ENCODE measurements at places on chromosomes 2 and 18.
A peak's percentile ranks its signal among the peaks of the same experiment; 100 is the strongest.

DNA sequence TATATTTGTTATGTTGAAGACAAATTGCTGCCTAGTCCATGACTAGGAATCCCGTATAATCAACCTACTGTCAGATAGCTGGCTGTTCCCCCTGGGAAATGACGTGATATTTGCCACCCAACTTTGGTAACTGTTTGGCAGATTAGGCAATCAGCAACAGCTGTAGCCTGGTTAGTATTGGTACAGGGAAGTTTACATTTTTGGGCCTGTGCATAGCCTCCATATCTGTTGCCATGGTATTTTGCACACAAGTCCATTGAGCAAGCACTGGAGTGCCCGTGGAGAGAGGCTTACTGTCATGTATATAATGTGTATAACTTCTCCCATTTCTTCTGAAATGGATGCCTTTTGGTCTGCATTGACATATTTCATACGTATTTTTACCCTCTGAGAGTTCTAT is 27.7 kb downstream of the BIRC6 start:
- no peak for DNase-seq

DNA sequence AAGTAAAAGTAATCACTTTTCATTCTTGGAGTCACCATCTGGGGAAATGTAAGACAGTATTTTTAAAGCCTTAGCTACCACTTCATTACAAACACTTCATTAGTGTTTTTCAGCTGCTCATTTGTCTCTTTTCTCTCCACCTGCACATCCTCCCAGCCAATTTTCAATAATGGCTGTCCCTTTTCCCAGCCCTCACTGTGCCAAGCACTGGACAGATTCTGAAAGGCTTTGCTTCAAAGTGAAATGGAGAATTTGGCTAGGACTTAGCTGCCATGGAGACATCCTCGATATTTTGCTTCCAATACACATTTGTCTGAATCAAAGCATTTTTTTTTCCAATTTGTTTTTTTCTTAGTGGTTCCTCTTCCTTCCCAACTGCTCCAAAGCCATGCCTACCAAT is 272.4 kb upstream of the NRXN1 start:
- DNase-seq: no peak

DNA sequence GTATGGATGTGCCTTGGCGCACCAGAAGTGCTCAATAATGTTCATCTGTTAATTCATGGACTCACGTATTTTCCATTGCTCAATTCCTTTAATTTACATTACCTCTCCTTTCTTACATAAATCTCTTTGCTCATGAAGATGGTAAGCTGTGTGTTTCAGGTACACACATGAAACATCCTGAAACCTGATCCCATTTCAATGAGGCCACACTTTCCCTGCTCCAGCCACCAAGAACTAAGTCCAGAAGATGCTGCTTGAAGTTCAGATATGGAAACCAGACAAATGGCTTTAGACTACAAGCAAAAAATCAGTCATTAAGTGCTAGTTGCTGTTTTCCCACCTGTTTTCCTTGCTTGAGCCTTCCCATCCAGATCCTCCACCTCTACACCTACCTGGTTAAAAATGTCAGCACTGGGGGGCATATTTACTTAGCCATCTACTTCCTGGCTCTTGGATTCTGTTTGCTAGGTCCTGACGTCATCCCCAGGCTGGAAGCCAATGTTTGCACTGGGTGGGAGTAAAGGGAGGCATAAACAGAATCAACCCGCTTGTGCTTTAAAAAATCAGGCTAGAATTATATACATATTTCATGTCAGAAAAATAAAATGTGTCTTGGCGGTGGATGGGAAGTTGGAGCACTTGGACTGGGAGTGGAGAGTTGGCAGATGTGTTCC is 309.7 kb downstream of the OSR1 start:
- no peak for DNase-seq

DNA sequence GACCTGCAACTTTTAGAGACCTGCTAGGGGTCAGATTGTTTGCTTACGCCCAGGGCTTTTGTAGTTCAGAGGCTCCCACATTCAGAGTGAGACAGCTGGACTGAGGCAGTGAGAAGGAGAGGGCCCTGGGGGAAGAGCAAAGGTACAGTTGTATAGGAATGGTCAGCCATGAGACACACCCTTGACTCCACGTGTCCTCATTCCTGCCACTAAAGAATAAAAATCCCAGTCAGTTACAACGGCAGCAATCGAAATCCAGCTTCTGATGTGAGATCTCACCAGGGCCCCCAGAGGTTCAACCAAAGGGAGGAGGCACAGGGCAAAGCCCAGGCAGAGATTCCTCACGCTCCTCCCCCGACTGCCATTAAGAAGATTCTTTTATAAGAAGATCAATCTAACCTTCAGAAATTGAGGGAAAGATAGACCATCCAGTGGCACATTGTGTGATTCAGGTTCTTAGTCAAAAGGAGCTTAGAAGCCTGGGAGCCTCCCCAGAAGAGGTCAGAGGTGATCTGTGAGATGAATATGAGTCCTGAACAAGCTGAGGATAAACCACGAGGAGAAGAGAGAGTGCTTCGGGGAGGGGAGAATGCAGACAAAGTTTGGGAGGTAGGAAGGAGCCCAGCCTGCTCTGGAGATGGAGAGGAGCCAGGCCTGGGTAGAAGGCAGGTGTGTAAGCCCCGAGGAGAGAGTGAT is 317.0 kb downstream of the CYP26B1 start:
- DNase-seq: no peak

GRCh38 chr2:15583826-15584225 is 7.8 kb upstream of the DDX1 start:
- DNase-seq: no peak

- no peak for DNase-seq
Measured at GRCh38 chr18:23827681-23828080, 138.4 kb downstream of the LAMA3 start.

- no peak for DNase-seq
Measured at GRCh38 chr2:174581491-174581890, 16.1 kb downstream of the WIPF1 start.

DNA sequence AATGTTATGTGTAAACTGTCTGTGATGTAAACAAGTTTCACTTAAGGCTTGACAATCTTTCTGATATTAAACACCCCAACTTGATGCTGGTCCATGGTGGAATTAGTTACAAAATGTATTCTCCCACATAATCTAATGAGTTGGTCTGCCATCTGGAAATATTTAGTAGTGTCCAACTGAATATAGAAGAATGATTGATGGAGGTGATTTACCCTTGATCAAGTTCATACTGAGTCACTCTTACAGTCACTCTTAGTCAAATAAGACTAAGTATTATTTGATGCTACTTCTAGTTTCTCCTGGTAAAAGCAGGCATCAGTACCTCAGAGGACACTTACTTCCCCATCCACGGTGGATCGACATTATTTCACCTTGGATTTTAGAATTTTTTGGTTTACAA is 198.1 kb downstream of the SATB2 start:
- DNase-seq: no peak

- no peak for DNase-seq
Measured at GRCh38 chr2:8368463-8368862, 313.4 kb upstream of the ID2 start.

- DNase-seq: no peak
Measured at GRCh38 chr2:33477473-33478468, 1.3 kb downstream of the RASGRP3 start.

- no peak for DNase-seq
Measured at GRCh38 chr18:13641551-13642439, 84.6 kb downstream of the FAM210A start.

GRCh38 chr2:188984065-188984491 is 9.9 kb downstream of the COL3A1 start:
- DNase-seq: no peak

- DNase-seq: no peak
Measured at GRCh38 chr18:26617151-26617554, 68.8 kb upstream of the KCTD1 start.

- no peak for DNase-seq
Measured at GRCh38 chr2:202102425-202103000, 29.5 kb downstream of the KIAA2012 start.

- DNase-seq: no peak
Measured at GRCh38 chr2:46029332-46029811, 267.8 kb upstream of the EPAS1 start.

- no peak for DNase-seq
Measured at GRCh38 chr2:79580175-79580574, 67.3 kb downstream of the CTNNA2 start.

- peak; percentile 14 for DNase-seq
Measured at GRCh38 chr2:46841621-46842020, 74.0 kb downstream of the MCFD2 start.

DNA sequence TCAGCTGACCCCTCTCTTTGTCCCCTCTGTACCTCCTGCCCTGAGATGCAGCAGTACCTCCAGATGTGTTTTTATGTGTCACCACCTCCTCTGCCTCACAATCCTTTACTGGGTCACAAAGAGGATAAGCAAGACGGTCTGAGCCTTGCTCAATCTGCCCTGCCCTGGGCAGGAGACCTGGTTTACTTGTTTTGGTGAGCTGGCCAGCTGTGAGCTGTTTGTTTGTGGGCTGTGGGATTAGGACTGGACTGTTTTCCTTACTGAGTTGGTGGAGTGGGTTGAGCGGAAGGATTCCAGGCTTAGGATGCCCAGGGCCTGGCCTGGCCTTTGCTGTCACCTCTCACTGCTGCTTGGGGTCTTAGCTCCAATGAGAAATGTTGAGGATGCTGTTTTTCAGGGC is 299.5 kb downstream of the SRBD1 start:
- no peak for DNase-seq

DNA sequence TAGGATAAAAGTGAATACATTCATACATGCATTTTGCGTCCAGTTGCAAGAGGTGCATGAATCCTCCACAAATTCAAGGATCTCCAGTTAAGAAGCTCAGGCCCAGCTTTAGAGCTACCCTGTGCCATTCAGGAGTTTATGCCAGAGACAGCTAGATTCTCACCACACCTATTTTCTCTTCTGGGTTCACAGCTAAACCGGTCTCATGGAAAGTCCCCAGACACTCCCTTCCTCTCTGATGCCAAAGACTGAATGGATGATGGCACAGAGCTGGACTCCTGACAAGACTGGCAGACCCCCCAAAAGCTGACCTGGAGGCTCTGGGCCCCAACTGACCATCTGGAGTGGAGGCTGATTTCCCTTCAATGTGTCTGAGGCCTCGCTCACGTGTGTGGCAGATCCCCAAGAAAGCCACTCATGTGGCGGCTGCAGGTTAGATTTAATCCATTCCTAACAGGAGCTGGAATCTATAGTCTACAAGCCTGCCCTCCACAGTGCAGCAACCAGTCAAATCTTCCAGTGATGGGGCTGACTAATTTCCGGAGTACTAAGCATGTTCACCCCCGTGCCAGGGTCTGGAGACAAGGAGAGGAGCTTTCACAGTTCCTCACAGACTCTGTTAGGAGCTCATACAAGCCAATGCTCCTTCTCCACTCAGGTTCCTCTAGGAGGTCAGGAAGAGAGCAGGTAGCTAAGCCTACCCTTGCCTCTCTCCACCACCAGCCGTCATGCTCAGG is 257.1 kb downstream of the BCL11A start:
- DNase-seq: no peak

DNA sequence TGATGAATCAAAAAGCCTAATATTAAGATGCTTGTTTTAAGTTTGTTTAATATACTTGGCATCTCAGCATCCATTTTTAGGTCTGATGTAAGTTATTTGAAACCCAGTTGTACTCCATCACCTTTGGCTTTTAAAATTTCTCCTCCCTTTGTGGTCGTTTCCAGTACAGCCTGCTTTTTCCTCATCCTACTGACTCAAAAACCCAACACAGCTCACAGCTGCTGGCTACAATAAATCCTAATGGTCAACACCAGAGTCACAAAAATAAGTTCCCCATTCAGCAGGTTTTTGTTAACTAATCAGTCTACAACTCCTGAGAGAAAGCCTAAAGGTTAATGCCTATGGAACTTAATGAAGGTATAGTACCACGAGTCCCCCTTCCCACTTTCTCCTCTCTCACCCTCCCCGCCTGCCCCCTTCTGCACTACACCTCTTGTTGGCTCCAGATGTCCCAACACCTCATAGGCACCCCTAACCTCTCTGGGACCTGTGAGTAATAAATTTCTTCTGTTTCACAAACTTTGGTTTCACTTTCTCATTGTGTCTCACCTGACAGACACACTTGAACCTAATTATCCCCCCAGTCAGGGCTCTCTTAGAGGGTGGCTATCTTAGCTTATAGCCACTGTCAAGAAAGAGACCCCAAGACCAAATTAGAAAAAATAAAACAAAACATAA is 148.6 kb downstream of the GALNT1 start:
- DNase-seq: no peak

DNA sequence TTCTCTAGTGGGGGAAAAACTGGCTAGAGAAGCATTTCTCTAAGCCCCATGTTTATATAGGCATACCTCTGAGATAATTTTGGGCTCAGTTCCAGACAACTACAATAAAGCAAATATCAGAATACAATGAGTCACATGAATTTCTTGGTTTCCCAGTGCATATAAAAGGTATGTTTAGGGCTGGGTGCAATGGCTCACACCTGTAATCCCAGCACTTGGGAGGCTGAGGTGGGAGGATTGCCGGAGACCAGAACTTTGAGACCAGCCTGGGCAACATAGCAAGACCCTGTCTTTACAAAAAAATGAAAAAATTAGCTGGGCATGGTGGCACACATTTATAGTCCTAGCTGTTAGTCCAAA is 22.2 kb downstream of the TSN start:
- DNase-seq: no peak

- DNase-seq: no peak
Measured at GRCh38 chr18:71028285-71028762, 739.5 kb downstream of the SOCS6 start.

DNA sequence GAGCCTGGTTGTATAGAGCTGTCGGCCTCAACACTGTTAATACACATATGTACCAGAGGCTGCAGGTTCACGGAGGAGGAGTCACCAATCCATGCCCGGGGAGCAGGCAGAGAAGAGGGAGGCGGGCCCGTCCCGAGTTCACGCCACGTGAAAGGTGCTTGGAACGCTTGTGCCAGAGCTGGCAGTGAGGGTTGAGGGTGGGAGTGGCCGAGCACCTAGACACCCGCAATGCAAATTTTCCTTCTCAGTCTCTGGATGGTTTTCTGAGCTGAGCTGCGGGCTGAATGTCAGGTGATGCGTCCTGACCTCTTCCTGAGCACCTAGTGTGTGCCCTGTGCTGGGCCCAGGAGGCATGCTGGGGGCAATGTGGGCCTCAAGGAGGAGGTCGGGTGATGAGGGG is 52.2 kb downstream of the ODC1 start:
- no peak for DNase-seq

GRCh38 chr2:241817126-241817820 is 8.3 kb downstream of the NEU4 start:
- DNase-seq: no peak
